Hematopoietic multipotent progenitor cell (in vitro differentiated cells): ENCODE measurements at places on chromosomes 7 and 10. TPM values are rescaled to one million over a fixed set of nuclear protein-coding genes. Genes with fewer than 3 reads are reported as not detected.

GRCh38 chr10:70462349-70462984 lies 16.1 kb upstream of the PALD1 start:
- no peak for DNase-seq

DNA sequence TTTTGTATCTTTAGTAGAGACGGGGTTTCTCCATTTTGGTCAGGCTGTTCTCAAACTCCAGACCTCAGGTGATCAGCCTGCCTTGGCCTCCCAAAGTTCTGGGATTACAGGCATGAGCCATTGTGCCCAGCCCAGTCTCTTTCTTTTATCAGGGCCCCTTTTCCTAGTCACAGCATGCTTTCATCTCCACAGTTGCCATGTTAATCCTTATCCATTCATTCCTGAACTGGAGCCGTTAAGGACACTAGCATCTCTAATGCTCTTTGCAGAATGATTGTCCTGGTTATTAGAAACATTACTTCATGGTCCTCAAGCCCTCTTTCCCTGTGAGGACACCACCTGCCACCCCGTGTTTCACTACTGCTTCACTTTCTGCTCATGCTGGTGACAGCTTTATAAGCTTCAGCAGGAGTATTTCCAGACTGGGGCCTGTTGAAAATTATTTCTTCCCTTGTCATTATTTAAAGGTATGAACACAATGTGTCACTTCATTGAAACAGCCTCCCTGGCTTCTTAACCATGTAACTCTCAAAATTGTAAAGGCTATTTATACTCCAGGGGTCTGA lies 313.9 kb downstream of the BMPER start:
- no peak for DNase-seq

GRCh38 chr10:132703419-132704007 lies 82.4 kb downstream of the NKX6-2 start:
- no peak for DNase-seq

- DNase-seq, result no peak
Measured at GRCh38 chr10:1107679-1108078, 51.5 kb downstream of the WDR37 start.

DNA sequence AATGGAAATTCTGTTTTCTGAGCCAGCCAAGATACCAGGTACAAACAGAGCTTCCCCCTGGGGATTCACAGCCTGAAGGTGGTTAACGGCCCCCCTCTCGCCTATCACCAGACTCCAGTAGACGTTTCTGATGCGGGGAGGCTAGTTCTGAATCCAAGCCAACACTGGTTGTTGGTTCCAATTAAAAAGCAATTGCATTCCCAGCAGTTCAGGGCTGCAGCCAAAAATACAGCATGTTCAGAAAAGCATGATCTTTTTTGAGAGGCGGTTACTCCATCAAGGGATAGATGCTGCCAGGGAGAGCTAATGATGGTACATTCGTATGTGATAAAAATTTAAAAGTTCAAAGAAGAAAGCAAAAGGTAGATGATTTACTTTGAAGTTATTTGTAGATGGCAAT lies 481.0 kb downstream of the GALNT17 start:
- DNase-seq, result no peak

GRCh38 chr7:27936047-27936767 lies 196.2 kb downstream of the TAX1BP1 start:
- no peak for DNase-seq

- no peak for DNase-seq
Measured at GRCh38 chr7:51080622-51081269, 235.9 kb downstream of the COBL start.

OPN1SW gene
- total RNA-seq, result not detected

HOXA3 gene
- total RNA-seq, result 14.3 TPM
